GM18507 (cell line): ENCODE measurements at places on chromosomes 7 and 10.

- DNase-seq, result no peak
Measured at GRCh38 chr7:122315507-122316466, 11.2 kb upstream of the FEZF1 start.

DNA sequence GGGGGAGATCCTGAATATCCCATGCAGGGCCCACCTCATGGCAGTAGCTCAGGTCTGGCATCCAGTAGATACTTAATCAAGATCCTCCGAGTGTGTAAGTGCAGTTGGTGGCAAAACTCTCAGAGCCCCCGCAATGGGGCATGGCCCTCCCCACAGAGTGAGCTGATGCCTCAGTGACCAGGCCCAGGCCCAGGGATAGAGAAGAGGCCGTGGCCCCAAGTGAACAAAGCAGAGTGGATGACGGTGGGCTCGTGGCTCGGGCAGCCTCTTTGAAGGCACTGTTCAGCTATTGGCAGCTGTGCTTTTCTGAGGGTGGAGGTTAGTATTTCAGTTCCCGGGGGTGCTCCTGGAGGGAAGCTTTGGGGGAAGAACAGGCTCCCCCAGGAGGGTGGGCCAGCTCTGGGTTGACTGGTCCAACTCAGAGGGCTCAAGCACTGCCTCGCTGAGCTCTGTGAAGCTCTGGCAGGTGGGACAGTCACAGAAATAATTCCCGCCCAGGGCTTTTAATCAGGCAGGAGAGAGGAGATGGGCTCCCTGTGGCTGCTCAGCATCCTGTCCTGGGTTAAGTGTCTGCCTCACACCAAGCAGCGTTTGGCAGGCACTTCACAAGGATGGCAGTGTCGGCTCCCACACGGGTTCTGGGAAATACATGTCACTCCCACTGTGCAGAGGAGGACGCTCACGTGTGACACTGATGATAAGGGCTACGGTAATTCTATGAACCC, 583.6 kb downstream of the TCERG1L start:
- DNase-seq, result no peak

DNA sequence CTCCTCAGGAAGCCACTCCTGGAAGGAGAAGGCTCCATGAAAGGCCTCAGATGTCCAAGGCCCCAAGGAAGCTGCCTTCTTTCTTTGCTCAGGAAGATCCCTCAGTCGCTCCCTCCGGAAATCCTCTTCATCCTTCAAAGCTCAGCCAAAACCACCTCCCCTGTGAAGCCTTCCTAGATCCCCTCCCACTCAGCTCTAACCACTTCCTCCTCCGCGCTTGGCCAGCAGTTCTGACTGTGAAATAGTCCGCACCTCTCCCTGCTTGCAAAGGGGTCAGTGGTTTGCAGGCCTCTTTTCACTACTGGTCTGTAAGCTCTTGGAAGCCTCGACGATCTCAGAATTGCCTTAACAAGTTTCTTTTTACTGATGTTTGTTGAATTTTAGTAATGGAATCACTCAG, 23.9 kb downstream of the PYROXD2 start:
- peak; percentile 37 for DNase-seq

- no peak for DNase-seq
Measured at GRCh38 chr7:7433811-7434210, 101.9 kb downstream of the COL28A1 start.

- no peak for DNase-seq
Measured at GRCh38 chr7:110853263-110853662, 237.7 kb upstream of the LRRN3 start.

- DNase-seq, result no peak
Measured at GRCh38 chr7:149773446-149774236, at the start of gene ZNF467. ZNF467 (minus strand) TSS chr7:149773588; CDS start chr7:149771032, 2,556 bp downstream.

- no peak for DNase-seq
Measured at GRCh38 chr10:63434866-63435854, 30.6 kb downstream of the JMJD1C start.

GRCh38 chr7:158809596-158809995, 19.7 kb downstream of the ESYT2 start:
- no peak for DNase-seq

DNA sequence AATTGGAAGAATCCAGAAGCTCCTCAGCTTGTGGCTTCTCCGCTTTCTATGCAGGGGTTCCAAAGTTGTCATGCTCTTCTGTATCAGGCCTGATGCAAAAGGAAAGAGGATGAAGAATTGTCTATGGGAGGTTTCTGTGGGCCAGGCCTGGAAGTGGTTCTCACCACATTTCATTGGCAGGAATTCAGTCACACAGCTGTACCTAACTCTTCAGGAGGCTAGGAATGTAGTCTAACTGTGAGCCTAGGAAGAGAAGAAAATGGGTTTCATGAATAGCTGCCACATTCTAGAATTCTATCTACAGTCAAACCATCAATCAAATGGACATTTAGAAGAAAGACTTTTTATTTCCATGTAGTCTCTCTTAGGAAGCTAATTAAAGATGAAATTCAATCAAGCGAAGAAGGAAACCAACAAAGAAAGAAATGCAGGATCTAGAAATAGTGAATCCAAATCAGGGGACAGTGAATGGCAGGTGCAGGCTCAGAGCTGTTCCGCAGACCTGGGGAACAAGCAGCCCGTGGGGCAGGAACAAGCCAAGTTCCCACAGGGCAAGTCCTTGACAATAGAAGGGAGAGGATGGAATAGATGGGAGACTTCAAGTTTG, 25.4 kb upstream of the USP6NL start:
- DNase-seq, result no peak

GRCh38 chr7:3067193-3067592, 23.5 kb upstream of the CARD11 start:
- no peak for DNase-seq

- DNase-seq, result no peak
Measured at GRCh38 chr7:142478479-142479220, 220.8 kb upstream of the PRSS58 start.

DNA sequence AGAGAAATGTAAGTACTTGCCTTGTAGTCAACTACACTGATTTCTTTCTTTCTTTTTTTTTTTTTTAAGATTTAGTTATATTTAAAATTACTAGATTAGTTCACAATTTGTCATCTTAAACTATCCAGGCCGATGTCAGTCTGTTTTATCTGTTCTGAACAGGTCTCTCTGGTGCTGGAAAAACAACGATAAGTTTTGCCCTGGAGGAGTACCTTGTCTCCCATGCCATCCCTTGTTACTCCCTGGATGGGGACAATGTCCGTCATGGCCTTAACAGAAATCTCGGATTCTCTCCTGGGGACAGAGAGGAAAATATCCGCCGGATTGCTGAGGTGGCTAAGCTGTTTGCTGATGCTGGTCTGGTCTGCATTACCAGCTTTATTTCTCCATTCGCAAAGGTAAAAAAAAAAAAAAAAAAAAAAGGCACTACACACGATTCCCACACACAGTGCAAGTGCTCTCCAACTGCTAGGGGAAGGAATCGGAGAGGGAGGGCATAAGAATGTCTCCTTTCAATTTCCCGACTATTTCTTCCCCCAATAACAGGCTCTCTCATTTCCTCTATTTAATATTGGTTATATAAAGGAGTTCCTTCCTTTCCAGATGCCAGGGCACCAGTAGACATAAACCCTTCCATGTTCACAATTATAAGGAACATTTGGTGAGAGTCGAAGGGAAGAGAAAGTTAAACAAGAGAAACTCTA, 53.4 kb downstream of the PAPSS2 start:
- DNase-seq, result no peak

DNA sequence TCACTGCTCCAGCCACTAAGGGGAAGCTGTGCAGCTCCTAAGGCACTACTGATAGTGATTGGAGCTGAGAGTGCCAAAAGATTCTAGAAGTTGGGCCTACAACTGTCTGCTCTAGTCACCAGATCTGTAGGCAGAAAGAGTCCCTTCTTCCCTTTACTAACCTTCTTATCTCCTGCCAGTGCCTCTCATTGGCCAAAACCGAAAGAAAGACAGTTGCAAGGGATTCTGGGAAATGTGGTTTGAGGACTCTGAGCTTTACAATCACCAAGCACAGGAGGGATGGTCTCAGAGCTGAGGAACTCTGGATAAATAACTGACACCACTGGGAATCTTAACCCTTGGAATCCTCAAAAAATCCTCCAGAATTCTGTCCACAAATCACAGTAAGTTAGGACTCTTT, 615.8 kb downstream of the CCSER2 start:
- no peak for DNase-seq

- DNase-seq, result no peak
Measured at GRCh38 chr7:94763268-94763667, 107.3 kb upstream of the SGCE start.

- peak; percentile 88 for DNase-seq
Measured at GRCh38 chr10:80205477-80206276, at the start of gene ANXA11. ANXA11 (minus strand) TSS chr10:80205537; CDS start chr10:80172861, 32,676 bp downstream.

DNA sequence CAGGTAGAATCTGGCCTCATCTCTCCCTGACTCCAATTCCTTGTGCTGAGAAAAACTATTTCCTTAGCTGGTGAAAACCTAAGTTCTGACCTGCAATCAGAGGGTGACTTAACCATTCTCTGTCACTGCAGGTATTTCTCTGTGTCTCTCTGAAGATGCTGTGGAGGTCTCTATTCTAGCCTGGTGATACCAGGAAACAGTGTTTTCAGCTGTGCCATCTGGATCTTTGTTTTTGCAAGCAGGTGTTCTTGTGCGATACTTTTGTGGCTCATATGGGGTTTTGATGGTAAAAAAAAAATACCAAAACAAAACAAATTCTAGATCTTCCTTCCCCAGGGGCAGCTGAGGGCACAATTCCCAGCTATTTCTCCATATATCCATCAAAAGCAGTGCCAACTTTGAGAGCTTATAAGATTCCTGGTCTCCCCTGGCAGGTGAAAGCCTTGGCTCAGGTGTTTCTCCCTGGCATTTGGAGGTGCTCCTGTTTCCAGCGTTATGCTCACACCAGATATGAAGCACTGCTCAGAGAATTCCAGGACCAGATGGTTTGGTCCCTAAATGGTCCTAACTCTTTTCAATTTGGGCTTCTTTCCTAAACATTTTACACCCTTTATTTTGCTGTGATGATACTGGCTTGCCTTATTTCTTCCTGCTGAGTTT, 9.9 kb upstream of the NPVF start:
- DNase-seq, result no peak

DNA sequence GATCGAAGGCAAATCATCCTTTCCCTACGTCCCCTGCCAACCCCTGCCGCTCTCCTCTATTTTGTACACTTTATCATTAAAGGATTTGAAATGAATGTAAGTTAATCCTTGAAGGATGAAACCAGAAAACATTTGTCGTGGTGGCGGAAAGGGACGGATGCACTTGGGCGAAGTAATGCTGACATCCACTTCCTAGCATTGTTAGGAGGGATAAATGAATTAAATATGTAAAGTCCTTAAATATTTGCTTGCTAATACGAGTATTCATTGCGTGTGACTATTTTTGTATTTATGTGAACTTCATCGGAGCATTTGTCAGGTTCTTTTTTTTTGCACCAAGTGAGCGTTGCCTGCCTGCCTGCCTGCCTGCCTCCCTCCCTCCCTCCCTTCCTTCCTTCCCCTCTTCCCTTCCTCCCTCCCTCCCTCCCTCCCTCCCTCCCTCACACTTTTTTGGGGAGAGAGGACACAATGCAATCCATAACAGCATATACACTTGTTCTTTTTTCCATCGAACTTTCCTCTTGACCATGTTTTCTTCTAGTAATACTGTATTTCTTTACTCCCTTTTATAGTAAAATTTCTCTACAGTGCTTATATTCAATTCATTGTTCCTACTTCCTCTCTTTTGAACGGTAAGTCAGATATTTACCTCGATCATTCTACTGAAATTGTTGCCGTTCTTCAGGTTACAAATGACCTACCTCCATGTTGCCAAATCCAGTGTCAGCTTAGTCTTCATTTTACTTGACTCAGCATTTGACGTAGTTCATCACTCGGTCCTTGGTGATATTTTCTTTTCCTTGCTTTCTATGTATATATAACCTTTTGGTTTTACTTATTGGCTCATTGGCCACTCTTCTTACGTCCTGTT, 831 bp downstream of the CCDC7 start:
- DNase-seq, result no peak

DNA sequence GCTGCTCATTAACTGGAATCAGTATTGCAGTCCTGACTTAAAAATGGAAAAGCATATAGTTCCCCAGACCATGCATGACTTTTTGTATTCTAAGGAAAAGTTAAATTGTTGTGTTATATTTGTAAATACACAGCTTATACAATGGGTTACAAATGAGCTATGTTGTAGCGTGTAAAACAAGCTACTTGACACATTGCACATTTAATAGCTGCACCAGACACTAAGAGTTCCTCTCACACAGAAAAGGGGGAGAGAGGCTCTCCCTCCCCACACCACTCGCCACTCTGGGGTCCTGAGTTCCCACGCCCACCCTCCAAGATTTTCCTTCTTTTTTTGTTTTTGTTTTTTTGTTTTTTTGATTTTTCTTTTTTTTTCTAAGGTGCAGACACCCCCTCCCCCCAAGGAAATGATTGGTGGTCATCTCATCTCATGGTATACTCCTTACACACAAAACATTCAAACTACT, 6.3 kb downstream of the KLF6 start:
- DNase-seq, result no peak

DNA sequence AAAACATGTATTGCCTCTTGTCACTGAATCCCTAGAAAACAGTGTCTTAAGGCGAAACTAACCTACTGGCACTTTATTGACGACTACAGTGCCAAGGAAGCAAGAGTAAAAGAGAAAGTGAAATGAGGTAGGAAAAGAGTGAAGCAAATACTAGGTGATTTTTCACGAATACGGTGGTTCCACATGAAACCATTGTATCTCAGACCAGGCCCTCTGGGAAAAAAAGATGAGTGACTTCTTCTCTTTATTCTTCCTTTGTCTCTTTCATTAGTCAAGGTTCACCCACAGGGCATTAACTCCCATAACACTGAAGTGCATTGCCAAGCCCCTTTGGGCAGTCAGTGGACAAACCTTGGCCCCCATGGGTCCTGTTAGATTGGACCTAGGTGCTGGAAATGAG, 16.2 kb upstream of the MACC1 start:
- no peak for DNase-seq

GRCh38 chr10:91759581-91759986, 38.6 kb upstream of the TNKS2 start:
- DNase-seq, result no peak

DNA sequence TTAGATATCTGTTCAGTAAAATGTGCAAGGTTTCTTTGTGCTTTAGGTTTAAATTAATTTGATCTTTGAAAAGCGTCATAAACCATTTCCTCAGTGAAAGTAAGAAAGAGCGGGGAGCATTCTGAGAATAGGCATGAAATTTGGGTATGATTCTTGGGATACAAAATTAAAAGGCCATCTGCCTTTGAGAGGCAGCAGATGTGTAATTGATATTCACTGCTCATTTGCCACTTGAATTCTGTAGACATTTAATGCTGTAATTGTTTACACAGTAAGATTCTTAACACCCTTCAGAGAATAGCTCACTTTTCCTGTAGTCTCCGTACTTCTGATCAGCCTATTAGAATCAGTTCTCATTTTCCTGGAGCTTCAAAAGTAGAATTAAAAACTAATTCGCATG, 18.7 kb downstream of the FRMD4A start:
- no peak for DNase-seq

DNA sequence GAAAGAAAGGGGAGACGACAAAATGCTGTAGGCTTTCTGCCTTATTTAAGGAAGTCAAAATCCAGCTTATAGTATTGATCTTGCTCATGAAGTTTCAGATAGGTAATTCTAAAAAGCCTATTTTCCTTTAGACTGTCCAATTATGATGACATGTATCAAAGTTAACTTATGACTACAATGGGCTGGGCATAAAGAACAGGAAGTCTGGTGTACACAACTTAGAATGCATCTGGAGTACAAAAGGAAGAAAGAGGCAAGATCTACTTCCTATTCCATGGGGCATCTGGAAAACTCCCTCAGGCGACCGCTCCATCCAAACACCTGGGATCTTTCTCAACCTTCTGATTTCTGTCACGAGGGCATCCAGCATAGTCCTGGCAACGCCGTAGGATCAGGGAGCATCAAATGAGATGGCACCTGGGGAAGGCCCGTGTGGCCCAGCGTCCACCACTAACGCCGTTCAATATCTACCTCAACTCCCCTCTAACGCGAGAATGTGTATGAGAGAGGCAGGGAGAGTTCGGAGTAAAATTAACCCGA, 512 bp downstream of the FAM24B start:
- DNase-seq, result no peak
